Activated naive CD8-positive, alpha-beta T cell treated with anti-CD3 and anti-CD28 coated beads, Interleukin-2, amount 50 U/mL, for 16 hours (primary cell): ENCODE measurements at places on chromosomes 13 and 19.

DNA sequence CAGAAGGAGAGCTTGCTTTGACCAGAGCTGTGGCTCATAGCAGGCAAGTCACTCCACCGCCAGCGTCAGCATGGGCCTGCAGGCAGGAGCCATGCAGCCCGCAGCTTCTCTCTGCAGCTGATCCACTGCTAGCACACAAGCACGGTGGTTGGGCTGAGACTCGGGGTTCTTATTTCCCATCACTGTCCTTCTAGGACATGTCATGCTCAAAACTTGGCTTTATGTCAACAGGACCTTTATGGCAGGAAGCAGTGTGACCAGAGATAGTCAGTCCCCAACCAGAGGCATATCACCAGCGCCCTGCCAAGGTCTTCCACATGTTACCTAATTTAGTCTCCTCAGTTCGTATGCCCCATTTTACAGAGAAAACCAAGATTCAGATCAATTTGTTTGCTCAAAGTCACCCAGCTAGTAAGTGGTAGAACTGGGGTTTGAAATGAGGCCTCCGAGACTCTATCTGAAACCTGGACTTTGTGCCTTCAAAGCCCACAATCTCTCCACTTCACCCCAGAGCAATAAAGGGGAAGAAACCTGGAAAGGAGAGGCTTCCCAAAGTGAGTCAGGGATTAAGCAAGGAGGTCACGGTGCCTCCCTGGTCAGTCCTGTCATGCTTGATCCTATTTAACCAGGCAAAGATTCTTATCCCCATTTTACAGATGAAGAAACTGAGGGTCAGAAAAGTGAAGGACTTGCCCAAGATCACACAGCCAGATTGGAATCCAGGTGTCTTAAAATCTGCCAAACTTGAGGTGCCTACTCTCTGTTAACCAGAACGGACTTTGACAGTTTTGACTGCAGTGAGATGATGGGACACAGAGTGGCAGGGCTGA is 5.1 kb downstream of the TMEM272 start:
- DNase-seq = no peak

- DNase-seq = no peak
Measured at GRCh38 chr19:1069009-1069779, 2.2 kb downstream of the ARHGAP45 start.

- no peak for DNase-seq
Measured at GRCh38 chr19:6032827-6033226, 54.9 kb upstream of the RANBP3 start.

- no peak for DNase-seq
Measured at GRCh38 chr19:31903979-31904378, 441.4 kb upstream of the ZNF507 start.

- no peak for DNase-seq
Measured at GRCh38 chr19:18089726-18090125, 3.0 kb upstream of the IL12RB1 start.

DNA sequence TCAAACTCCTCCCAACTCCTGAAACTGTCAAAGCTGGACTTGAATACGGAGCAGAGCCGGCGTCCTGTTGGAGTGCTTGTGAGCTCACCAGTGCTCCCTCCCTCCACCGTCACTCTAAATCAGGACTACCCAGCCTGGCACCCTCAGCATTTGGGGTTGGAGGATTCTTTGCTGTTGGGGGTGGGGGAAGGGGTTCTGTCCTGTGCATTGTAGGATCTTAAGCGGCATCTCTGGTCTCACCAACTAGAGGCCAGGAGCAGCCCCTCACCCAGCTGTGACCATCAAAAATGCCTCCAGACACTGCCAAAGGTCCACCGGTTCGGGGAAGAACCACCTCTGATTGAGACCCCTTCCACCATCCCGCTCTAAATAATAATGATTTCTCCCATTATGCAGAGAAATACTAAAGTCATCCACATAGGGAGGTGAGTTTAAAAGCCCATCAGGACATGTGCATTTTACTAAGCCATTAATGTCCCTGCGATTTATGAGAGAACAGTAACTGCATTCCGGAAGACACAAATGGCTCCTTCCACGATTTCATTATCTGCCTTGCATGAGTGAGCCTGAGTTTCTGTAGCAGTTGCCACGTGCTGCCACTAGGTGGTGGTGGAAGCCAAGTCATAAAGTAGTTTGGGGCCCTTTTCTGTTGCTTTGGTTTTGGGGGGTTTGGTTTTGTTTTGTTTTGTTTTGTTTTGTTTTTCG is 16.1 kb upstream of the USP29 start:
- peak; percentile 32 for DNase-seq

DNA sequence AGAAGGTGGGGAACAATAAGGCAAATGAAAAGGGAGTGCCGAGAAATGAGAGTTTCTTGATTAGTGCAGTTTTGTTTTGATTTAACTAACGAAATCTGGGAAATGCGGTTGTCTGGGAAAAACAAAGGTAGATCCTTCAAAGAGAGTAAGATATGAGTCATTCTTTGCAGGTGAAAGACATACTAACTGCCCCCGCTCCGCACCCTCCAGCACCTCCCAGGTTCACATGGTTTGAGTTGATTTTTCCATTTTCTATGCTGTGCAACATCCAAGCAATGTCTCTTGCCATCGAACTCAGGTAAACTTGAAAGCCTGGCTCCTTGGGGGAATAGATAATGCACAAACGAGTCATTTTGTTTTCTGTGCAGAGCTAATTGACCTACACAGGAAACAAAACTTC is 84.1 kb upstream of the KLF12 start:
- no peak for DNase-seq

DNA sequence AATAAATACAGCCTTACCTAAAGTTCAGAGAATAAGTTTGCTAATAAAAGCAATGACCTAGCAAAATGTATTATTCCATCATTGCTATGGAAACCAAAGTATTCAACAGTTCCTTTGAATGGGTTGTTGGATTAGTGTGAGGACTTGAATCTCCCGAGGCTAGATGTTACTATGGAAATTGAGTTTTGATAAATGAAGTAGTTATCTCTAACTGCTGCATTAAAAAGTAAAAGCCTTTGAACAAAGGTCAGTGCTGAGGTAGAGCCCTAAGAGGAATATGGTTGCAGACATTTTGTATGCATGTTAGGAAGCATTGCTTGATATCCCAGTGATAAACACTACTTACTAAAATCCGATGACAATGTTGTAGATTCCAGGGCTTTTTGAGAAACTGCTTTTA is 6.2 kb downstream of the KLF5 start:
- DNase-seq = no peak

DNA sequence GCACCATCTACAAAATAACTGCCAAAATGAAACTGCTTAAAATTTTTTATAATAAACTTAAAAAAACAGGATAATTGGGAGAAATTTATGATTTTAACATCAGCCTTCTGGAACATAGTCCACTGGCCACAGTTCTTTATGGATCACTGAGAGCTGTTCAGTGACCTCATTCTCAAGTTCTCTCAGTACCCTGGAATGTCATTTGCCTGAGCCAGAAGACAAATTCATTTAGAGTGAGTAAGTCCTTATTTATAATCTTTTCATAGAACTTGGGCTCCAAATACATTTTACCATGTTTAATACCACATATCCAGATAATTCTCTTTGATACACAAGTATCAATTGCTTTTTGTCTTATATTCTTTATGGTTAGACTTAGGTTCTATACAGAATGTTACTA is 87.6 kb downstream of the CAB39L start:
- DNase-seq = no peak

DNA sequence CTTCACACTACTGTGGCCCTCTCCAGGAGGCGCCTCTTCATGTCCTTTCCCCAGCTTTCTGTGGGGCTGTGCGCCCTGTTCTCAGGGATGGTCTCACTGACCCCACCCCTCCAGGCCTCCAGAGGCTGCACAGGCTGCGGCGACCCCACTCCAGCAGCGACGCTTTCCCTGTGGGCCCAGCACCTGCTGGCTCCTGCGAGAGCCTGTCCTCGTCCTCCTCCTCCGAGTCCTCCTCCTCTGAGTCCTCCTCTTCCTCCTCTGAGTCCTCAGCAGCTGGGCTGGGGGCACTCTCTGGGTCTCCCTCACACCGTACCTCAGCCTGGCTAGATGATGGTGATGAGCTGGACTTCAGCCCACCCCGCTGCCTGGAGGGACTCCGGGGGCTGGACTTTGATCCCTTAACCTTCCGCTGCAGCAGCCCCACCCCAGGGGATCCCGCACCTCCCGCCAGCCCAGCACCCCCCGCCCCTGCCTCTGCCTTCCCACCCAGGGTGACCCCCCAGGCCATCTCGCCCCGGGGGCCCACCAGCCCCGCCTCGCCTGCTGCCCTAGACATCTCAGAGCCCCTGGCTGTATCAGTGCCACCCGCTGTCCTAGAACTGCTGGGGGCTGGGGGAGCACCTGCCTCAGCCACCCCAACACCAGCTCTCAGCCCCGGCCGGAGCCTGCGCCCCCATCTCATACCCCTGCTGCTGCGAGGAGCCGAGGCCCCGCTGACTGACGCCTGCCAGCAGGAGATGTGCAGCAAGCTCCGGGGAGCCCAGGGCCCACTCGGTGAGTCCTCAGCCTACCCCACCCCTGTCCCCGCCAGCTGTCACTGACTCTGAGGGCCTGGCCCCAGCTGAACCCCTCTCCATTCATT is 11.2 kb downstream of the ARHGAP33 start:
- no peak for DNase-seq
